ENCODE measurements at places on chromosomes 5 and 9.

GRCh38 chr5:136729901-136730355 lies 364.6 kb upstream of the TRPC7 start:
- DNase-seq = no peak

DNA sequence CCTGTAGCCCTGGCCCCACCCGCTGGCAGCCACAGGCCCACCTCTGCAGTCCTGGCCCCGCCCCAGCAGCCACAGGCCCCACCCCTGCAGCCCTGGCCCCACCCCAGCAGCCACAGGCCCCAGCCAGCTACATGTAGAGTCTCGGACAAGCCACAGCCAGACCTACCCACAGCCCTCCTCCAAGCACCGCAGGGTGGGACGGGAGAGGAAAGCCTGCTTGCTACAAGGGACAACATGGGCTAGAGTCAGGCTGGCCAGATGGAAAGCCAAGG lies 49.5 kb upstream of the SARDH start:
- no peak for DNase-seq

GRCh38 chr5:91110686-91111085 lies 272.4 kb downstream of the ARRDC3 start:
- DNase-seq = no peak

GRCh38 chr9:86946201-86947145 lies 833 bp downstream of the GAS1 start:
- peak; percentile 80 for DNase-seq

DNA sequence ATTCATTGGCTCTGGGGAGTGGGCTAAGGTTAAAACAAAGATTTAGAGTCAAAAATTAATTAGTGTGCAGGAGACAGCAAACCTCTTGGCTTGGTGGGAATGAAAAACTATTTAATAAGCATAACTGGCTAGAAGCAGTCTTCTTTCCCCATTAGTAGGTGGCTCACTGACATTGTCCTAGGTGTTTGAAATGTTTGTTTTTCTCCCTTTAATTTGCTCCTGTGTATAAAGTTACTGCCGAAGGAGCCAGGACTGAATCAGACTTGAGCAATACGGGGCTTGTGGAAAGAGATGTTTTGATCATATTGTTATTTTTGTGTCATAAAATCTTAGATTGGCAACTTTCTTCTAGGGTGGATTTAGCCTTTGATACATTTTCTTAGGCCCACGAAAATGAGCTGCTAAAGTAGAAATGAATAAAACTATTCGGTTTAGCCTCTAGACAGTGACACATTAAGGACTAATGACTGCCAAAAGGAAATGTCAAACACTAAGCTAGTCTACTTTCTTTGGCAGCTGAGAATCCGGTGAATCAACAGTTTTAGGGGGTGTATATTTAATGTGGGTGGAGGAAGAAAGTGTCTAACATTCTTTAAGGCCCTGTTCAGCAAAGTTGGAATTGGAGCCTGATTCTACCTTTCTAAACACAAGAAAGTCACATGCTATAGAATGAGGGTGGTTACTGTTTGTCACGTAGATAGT lies 30.2 kb downstream of the LRRTM2 start:
- DNase-seq = no peak

- DNase-seq = peak; percentile 51
Observed at GRCh38 chr9:114571391-114571790, 16.2 kb upstream of the ATP6V1G1 start.

DNA sequence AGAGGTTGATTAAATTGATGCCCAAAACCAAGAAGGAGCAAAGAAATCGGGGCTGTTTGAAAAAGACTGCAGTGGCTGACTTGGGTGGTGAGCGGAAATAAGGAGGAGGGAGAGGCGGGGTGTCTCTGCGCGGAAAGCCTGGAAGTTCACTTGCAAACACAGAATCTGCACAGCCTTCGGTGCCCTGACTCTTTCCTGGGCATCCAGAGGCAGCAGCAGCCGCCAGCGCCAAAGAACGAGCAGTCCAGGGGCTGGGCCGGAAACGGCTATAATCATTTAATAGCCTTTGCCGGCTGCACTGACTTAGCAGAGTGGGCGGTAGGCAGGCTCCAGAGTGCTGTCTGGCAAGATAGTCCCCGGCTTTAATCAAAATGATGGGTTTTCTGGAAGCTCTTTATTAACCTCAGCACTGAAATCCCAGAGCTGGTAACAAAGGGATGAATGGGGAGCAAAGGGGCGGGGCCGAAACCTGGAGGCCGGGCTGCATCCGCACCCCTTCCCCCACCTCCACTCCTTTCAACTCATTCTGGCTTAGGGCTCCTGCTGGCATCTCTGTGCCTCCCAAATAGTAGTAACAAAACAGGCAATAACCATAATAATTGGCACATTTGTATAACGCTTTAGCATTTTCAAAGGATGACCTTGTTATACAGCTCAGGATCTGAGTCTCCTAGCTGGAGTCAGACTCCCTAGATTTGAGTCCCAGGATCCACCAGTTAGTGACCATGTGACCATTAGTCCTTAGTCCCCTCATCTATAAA lies 35.7 kb downstream of the PCDHAC2 start:
- DNase-seq = no peak

DNA sequence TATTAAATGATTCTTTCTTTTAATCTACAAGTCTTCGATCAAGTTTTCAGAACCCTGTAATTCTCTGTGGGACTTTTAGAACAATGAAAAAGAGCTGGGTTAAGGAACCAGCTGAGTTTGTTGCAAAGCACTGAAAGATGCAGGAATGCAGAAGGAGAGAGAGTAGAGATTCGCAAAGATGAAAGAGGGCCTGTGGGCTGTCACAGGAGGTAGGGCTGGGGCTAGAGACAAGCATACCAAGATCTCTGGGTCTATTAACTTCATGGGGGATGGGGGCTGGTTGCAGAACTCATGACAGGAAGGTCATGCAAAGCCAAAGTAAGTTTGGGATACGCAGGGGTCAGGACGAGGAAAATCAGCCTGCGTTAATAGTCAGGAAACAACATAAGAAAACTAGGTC lies 81.8 kb downstream of the LURAP1L start:
- no peak for DNase-seq

- no peak for DNase-seq
Observed at GRCh38 chr5:76391014-76391413, 12.1 kb upstream of the IQGAP2 start.

- no peak for DNase-seq
Observed at GRCh38 chr5:109681763-109682162, 8.0 kb upstream of the MAN2A1 start.

GRCh38 chr9:131950487-131950886 lies 129.2 kb downstream of the MED27 start:
- no peak for DNase-seq

Measured in left lobe of liver (tissue), 2 donors.